ENCODE measurements at places on chromosomes 3 and 15.

DNA sequence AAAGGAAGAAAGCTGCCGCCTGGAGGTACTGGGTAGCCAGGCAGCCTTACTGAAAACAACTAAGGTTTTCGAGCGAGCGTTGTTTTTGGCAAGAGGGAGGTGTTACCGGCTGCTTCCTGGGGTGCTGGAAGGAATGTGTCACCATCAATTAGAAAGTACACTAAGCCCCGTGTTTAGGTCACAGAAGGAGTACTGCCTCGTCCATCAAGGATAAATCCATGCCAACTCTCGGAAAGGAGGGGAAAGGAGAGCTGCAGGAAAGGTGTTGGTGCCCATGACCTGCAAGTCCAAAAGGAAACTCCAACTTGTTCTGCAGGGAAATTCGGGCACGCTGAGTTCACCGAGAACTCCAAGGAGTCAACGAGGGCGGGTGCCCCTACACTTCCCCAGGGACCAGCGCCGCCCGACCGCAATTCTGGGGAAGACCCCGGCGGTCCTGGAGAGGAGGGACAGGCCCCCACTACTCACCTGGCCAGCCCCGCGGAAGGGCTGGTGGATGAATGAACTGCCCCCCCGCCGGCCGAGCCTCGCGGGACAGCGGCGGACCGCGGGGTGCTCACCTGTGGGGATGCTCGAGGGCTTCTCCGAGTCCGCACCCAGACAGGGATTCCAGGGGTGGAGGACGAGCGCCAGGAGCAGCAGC lies 542 bp downstream of the PLOD2 start:
- no peak for DNase-seq

DNA sequence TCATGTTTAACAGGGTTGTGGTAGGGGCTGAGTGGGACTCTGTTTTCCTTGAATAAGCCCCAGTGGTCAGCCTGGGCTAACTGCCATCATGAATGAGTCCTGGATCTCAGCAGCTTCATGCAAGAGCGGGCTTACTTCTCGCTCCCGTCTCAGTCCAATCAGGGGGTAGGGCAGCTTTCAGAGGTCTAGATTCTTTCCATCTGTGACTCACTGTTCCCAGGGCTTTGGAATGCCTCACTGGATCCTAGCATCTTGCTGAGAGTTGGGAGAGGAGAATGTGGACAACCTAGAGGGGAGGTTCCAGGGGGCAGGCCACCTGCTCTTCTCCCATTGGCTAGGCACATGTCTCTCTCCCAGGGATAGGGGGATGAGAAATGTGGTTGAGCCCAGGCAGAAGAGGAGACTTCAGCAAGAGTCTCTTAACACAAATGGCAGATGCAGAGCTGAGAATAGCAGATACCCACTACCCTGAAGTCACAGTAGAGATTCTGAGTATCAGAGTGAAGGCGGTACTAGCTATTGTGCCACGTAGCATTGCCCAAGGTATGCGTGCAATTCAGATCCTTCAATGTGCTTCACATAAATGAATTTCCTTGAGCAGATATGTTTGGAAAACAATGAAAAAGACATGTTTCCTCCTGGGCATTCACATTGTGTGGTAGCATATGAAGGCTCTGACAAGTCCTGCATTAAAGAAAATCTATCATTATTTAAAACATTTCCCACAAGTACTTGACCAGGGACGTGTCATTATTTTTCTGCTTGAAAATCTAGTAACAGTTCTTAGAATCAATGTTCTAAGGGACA lies 257.7 kb upstream of the PROK2 start:
- no peak for DNase-seq

DNA sequence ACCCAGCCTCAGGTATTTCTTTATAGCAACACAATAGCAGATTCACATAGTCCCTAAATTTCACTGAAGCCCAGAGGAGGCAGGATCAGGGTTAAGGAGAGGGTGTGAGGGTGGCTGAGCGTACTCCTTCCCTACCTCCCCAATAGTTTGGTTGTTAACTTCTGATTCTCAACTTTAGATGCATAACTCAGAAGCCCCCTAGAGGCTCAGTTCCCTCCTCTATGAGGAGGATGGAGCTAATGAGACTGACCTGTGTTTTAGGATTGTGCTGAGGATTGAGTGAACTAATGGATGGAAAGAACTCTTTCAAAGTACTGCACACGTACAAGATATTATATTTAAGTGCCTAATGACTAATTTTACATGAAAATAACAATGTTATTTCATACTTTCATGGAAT lies 249.3 kb upstream of the SOX14 start:
- DNase-seq: no peak

DNA sequence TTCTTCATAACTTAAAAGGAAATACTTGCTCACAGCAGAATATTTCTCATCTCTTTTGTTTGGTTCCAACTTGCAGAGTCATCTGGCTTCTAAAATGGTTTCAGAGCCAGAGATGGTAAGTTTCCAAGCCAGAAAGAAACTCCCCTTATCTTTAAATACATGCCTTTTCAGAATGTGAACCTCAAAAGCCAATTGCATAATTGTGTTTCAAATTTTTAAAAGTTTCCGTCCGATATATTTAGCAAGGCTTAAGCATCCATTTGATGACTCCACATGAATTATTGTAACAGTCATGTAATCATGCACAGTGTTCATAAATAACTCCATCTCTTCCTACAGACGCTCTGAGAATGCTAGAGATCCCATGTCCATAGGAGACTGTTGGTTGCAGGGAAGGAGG lies 40.6 kb upstream of the C3orf80 start:
- no peak for DNase-seq

DNA sequence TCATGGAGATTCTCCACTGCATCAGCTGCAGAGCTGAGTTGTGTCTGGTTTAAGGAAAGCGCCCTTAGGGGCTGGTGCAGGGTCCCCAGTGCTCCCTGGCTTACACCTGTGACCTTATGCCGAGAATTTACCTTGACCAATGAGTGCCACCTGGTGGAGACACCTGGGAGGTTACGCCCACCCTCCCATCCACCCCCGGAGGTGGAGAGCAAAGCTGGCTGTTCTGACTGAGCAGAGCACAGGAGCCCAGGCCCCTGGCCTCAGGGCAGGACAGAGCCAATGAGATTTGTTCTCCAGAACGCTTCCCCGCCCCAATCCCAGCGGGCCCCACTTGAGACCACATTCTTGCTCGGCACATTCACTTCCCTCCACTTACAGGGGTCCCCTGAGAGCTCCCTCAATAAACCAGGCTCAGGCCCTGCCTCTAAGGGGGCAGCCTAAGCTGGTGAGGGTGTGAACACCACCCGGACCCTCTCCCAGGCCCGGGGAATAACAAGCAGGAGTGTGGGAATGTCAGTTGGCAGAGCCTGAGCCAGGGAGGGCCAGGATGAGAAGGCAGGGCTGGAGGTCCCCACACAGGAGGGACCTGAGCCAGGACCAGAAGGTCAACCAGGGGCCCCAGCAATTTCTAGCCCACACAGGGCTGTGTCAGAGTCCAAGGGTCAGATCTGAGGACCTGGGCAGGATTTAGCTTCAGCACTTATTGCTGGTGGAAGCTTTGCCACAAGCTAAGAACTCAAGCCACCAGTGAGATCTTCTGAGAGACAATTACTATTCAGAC lies 117.1 kb downstream of the TPRA1 start:
- DNase-seq: no peak

DNA sequence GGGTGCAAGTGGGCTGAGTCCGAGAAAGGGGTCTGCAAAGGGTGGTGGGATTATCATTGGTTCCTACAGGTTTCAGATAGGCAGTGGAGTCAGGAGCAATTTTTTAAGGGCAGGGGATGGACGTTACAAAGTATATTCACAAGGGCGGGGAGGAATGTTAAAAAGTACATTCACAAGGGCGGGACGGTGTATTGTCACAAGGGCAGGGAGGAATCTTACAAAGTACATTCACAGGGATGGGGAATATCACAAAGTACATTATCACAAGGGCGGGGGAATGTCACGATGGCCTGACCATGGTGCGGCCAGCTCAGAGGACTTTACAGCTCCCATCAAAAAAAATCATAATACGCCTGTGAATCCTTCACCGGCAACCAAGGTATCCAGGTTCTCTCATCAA lies 20.6 kb upstream of the TEX55 start:
- no peak for DNase-seq

DNA sequence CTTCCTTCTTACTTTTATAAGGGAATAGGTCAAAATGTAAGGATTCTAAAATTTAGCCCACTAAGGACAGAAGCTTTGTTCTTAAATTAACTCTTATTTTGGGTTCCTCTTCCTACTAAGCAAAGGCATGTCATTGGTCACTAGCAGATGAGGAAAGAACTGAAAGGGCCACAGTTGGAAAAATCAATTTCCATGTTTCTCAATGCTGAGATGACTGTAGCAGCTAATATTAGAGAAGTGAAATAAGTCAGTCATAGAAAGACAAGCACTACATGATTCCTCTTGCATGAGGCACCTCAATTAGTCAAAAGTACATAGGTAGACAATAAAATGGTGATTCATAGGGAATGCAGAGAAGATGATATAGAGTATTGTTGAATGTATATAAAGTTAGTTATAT lies 353.7 kb downstream of the RSL24D1 start:
- no peak for DNase-seq

Data from natural killer cell treated with Interleukin-12 subunit alpha and Interleukin-12 subunit beta and Interleukin-15 and Interleukin-18, amount 100 ng/mL, for 72 hours (primary cell).